Hair follicular keratinocyte (primary cell): ENCODE measurements at places on chromosomes 2 and 18. TPM values are rescaled to one million over a fixed set of nuclear protein-coding genes. Genes with fewer than 3 reads are reported as not detected.

The RFTN2 gene
- total RNA-seq = not detected in 2 replicates

The IL36G gene
- 5.0 and 9.3 TPM in 2 replicates for total RNA-seq

The SERPINB3 gene
- total RNA-seq = 9.4 and 14.8 TPM in 2 replicates

The HTR2B gene
- not detected in 2 replicates for total RNA-seq

The IL36B gene
- not detected in 2 replicates for total RNA-seq

The DNAJC5G gene
- total RNA-seq = not detected in 2 replicates

The TMEM200C gene
- total RNA-seq = not detected in 2 replicates

The HOXD3 gene
- not detected in 2 replicates for total RNA-seq

The RAB3GAP1 gene
- 39.2 and 53.3 TPM in 2 replicates for total RNA-seq

The CPS1 gene
- 14.5 and 24.4 TPM in 2 replicates for total RNA-seq

The CEBPZOS gene
- total RNA-seq = 17.2 and 17.3 TPM in 2 replicates

The CYTIP gene
- total RNA-seq = not detected in 2 replicates

The NPHP1 gene
- total RNA-seq = 3.7 and 6.7 TPM in 2 replicates

The PPP1R1C gene
- total RNA-seq = 8.6 and 15.3 TPM in 2 replicates

The ZNF892 gene
- 2.7 and 3.1 TPM in 2 replicates for total RNA-seq

The SATB2 gene
- 0.30 and 0.78 TPM in 2 replicates for total RNA-seq

The NOL4 gene
- total RNA-seq = 1.9 TPM in 1 of 2 replicates, not detected in the other

The GLB1L gene
- 8.0 and 10.2 TPM in 2 replicates for total RNA-seq

The FRZB gene
- 0.08 TPM in 1 of 2 replicates, not detected in the other for total RNA-seq

The IL36A gene
- total RNA-seq = not detected in 2 replicates

The SLC5A7 gene
- not detected in 2 replicates for total RNA-seq

The INPP5D gene
- 21.6 and 27.3 TPM in 2 replicates for total RNA-seq

The SCTR gene
- not detected in 2 replicates for total RNA-seq
